ENCODE measurements at places on chromosomes 13 and 19.

GRCh38 chr13:93201992-93202558, 24.5 kb upstream of the GPC6 start:
- DNase-seq = no peak

DNA sequence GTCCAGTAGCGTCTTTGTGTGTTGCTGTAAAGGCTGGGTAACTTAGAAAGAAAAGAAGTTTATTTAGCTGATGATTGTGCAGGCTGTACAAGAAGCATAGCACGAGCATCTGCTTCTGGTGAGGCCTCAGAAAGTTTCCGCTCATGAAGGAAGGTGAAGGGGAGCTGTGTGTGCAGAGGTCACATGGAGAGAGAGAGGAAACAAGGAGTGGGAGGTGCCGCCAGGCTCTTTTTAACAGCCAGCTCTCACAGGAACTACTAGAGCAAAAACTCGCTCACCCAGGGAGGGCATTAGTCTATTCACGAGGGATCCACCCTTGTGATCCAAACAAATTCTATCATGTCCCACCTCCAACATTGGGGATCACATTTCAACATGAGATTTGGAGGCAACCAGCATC, 99.8 kb downstream of the GPR12 start:
- no peak for DNase-seq

DNA sequence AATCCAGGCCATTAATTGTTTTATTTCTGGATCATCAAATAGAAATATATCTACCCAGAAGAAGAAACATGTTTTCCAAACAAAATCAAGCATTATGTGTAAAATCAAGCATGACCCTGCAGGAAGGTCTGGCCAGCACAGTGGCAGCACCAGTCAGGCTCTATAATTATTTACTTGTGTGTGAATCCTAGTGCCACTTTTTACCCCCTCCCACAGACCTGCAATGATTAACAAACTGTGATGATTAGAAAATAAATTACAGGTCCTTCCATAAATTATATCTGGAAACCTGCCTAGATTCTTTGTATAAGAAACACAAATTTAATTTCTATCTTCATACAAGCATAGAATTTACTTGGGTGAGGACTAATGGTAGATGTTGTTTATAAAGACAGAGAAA, 186.1 kb downstream of the GPC6 start:
- DNase-seq = no peak

DNA sequence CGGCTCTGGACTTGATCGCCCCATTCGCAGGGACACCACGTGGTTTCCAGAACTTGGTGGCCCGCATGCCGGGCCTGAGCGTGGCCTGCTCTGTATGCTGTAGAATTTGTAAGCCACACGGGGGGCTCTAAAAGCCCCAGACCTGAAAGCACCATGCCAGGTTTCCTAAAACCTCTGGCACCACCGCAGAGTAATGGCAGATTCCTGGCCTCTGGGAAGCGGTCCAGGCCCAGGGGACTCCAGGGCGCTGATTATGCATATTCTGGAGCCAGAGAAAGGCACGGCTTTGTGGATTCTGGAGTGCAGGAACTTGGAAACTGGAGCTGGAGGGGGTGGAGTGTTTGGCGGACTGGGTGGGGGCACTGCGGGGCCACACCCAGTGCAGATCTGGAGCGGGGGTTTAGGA, 3.7 kb downstream of the FTL start:
- no peak for DNase-seq

DNA sequence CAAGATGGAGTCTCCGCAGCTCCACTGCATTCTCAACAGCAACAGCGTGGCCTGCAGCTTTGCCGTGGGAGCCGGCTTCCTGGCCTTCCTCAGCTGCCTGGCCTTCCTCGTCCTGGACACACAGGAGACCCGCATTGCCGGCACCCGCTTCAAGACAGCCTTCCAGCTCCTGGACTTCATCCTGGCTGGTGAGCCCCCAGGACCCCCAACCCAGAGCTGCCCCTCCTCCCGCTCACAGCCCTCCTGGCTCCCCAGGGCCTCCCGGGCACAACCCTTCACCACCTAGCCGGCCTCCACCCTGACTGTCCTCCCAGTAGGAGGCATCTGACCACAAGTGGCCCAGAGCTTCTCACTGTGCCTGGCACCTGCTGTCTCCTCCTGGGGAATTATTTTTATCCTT, 9.4 kb downstream of the SYNGR4 start:
- no peak for DNase-seq

DNA sequence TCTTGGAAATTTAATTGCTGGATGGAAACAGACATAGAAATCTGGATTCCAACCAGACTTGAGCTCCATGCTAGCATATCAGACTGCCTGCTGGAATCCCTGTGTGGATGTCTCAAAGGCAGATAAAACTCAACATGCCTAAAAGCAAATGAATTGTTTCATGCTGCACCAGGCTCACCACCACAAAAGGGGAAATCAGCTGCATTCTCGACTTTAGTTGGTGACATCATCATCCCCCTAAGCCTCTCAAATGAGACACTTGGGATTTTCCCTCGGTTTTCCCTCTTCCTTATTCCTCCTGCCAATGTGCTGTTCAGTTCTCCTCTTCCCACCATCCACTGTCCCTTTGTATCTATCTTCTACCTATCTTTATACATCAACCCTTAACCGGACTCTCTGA, 134.3 kb downstream of the ZDHHC20 start:
- DNase-seq = no peak

DNA sequence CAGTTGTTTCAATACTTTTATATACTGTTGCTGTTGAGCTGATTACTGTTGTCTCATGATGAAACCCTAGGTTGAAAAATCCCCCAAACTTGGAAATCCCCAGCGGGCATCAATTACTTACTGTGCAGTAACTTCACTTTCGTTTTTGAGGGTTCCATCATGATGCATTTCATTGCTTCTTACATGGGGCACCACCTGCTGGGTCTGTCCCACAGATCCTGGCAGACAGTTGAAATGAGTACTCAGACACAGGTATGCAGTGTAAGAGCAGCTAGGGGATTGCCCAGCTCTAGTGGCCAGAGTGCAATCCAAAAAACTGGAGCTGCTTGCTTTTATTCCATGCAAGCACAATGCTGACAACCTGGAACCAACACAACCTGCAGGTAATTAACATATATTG, 132.5 kb upstream of the ZNF91 start:
- DNase-seq = no peak

GRCh38 chr13:105343134-105343806, 1192.2 kb downstream of the EFNB2 start:
- no peak for DNase-seq

DNA sequence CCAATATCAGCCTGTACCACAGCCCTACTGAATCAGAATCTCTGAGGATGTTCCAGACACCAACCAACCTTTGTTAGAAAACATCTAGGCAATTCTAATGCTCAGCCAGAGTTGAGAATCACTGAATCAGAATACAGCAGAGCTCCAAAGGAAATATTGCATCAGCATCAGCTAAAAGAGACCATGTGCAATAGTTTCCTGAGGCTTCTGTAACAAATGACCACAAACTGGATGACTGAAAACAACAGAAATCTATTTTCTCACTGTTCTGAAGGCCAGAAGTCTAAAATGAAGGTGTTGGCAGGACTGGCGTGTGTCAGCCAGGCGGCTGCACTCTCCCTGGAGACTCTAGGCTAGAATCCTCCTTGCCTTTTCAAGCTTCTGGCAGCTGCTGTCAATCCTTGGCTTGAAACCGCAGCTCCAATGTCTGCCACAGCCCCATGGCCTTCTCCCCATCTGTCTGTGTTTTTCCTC, 1.2 kb upstream of the DCT start:
- DNase-seq = peak; percentile 53

DNA sequence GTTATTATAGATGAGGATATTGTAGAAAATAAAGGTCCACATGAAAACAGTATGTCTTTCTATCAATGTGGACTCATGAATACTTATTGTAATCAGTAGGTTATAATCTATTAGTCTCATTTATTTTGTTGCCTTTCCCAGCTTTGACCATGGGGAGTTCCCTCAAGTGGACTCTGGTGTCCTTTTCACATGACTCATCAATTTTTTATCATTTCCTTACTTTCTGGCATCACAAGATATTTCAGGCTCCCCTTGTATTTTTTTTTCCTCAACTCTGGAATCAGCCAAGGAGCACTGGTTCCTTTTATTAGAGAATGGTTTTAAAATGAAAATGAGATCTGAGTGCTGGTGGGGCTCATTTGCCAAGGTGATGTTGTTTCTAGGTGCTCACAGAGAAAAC, 63.4 kb upstream of the DIAPH3 start:
- DNase-seq = no peak

GRCh38 chr19:55254625-55254977, 4.2 kb downstream of the PPP6R1 start:
- no peak for DNase-seq

GRCh38 chr13:63693696-63694095, 2278.0 kb upstream of the PCDH20 start:
- DNase-seq = no peak

GRCh38 chr19:46393456-46394401, 19.6 kb downstream of the CCDC8 start:
- DNase-seq = no peak

GRCh38 chr13:72379581-72379980, 347.8 kb downstream of the MZT1 start:
- DNase-seq = no peak

- DNase-seq = no peak
These were observed 13.1 kb downstream of the XRCC1 start for GRCh38 chr19:43562226-43562697.

DNA sequence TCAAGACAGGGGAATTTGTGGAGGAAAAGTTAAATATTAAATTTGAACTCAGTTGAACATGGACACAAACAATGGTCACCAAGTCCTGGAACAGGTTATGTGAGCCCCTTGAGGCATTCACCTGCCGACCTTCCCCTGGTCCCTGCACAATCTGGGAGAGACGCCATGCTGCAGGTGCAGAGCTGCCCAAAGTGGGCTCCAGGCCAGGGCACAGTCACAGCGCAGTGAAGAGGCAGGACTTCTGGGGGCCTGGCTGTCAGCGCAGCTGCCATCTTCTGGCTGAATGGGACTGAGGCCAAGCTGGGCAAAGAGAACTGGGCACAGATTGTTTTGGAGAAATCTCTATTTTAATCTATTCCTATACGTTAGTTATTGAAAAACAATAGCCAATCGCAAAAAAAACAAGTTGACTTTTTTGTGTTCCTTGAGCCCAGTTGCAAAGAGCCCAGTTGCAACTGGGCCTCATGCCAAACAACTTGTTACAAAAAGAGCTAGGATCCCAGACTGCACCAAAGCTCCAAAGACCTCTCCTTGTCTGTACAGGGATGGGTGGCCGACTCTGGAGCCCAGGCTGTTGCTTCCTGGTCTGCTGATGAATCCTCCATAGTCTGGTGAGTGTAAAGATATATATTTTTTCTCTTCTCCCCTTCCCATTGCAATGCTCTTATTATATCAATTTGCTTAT, 1.2 kb upstream of the ZNF626 start:
- DNase-seq = no peak

DNA sequence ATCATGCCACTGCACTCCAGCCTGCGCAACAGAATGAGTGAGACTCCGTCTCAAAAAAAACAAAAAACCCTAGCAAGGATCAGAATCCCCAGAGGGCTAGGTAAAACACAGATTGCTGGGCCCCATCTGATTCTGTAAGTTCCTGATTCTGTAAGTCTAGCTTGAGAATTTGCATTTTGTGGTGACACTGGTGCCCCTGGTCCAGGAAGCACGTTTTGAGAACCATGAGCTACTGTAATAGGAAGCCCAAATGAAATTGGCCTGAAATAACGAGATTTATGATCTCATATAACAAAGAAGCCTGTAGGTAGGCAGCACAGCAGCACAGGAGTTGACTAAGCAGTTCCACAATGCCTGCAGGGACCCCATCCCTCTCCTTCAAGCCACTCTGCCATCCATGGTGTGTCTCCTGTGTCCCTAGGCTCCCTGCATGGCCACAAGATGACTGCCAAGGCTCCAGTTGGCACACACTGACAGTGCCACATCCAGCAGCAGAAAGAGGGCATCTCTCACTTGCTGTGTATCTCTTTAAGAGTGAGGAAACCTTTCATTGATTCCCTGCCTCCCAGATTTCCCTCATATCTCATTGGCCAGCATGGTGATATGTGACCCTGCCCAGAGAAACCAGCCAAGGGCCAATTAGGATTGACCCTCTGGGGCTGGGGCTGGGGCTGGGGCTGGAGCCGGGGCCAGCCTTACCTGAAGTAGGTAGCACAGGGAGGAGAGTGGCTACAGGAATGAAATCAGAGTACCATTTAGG, 21.7 kb downstream of the SIPA1L3 start:
- DNase-seq = no peak

GRCh38 chr13:29160862-29161261, 340.7 kb downstream of the MTUS2 start:
- no peak for DNase-seq

DNA sequence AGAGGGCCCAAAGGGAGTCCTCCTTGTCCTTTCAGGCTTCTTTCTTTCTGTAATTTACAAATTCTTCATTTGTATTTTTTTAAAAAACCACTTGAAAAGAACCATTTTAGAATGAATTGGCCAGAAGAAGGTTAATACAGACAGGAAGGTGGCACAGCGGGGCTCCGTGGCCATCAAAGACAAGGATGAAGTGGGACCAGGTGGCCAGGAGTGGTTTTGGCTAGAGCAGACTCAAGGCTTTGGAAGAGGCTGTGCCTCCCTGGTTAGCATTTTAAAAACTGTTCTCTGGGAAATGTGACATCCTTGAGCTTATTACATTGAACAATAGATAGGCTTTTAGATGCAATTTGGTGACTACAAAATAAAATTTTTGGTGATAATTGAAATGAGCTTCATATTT, 48.4 kb downstream of the ATP8A2 start:
- no peak for DNase-seq

GRCh38 chr19:5394551-5395505, 54.2 kb upstream of the PTPRS start:
- DNase-seq = no peak

- no peak for DNase-seq
These were observed 18.4 kb upstream of the MYCBP2 start for GRCh38 chr13:77345150-77345780.

- no peak for DNase-seq
These were observed 9.7 kb downstream of the FUT2 start for GRCh38 chr19:48705431-48705830.

GRCh38 chr19:55453511-55454260, 7.8 kb downstream of the ISOC2 start:
- no peak for DNase-seq

DNA sequence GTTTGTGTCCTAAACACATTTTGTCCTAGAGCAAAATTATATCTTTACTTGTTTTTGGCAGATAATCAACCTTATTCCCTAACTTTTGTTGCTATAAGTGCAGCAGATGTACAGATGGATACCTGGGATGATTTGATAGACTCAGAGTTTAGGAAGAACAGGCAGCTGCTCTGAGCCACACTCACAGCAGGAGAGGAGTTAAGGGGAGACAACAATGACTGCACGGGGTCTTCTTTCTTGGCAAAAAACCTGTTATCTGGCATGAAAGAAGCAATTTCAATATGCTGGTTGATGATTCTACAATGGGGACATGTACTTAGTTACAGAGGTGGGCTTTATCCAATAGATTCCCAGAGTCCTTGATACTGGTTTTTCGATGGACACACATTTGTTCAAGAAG, 258.9 kb upstream of the PCDH9 start:
- no peak for DNase-seq
